ENCODE measurements at places on chromosomes 5 and 9. TPM values are rescaled to one million over a fixed set of nuclear protein-coding genes. Genes with fewer than 3 reads are reported as not detected.

PFN3 gene
- not detected for total RNA-seq

SNX30 gene
- 12.3 TPM for total RNA-seq

IFNA2 gene
- total RNA-seq, result not detected

C9orf153 gene
- 0.32 TPM for total RNA-seq

IFNA21 gene
- total RNA-seq, result not detected

CSF1R gene
- not detected for total RNA-seq

ASPN gene
- not detected for total RNA-seq

LPAR1 gene
- not detected for total RNA-seq

LCP2 gene
- total RNA-seq, result 351 TPM

CARD6 gene
- 2.8 TPM for total RNA-seq

COL15A1 gene
- not detected for total RNA-seq

FBP2 gene
- not detected for total RNA-seq

PCDHB13 gene
- not detected for total RNA-seq

ZNF300 gene
- total RNA-seq, result 0.54 TPM

RNF183 gene
- total RNA-seq, result not detected

GRCh38 chr5:180516440-180516839, 22.3 kb downstream of the CNOT6 start:
- DNase-seq, result no peak
- H3K4me1 ChIP-seq, result no peaks in the 10 kb centered on the region
- H3K36me3 ChIP-seq, result no peaks in the 10 kb centered on the region
- H3K27ac ChIP-seq, result no peak overlapping the region

GRCh38 chr9:4738866-4739586, 2.0 kb downstream of the AK3 start:
- H3K36me3 ChIP-seq, result no peaks in the 10 kb centered on the region
- peak overlapping the region; percentile 93 for H3K4me3 ChIP-seq
- no peaks in the 10 kb centered on the region for H3K27me3 ChIP-seq
- peak overlapping the region; percentile 23 for H3K27ac ChIP-seq
- no peak for DNase-seq

GRCh38 chr9:72467766-72468738, 53.4 kb upstream of the TMC1 start:
- H3K27ac ChIP-seq, result no peak overlapping the region
- no peaks in the 10 kb centered on the region for H3K27me3 ChIP-seq
- H3K36me3 ChIP-seq, result no peaks in the 10 kb centered on the region
- no peak for DNase-seq
- H3K4me3 ChIP-seq, result no peak overlapping the region

- H3K4me3 ChIP-seq, result no peak overlapping the region
- H3K27ac ChIP-seq, result no peak overlapping the region
- no peaks in the 10 kb centered on the region for H3K36me3 ChIP-seq
- no peak for DNase-seq
- H3K4me1 ChIP-seq, result no peaks in the 10 kb centered on the region
These were observed 73.3 kb downstream of the ABCA1 start for GRCh38 chr9:104854613-104855012.

- no peaks in the 10 kb centered on the region for H3K4me1 ChIP-seq
- DNase-seq, result no peak
- no peaks in the 10 kb centered on the region for H3K36me3 ChIP-seq
- H3K27ac ChIP-seq, result no peak overlapping the region
- no peaks in the 10 kb centered on the region for H3K27me3 ChIP-seq
- H3K4me3 ChIP-seq, result no peak overlapping the region
These were observed 23.4 kb downstream of the WWC1 start for GRCh38 chr5:168314735-168315411.

- no peaks in the 10 kb centered on the region for H3K36me3 ChIP-seq
- no peaks in the 10 kb centered on the region for H3K4me1 ChIP-seq
- H3K27ac ChIP-seq, result no peak overlapping the region
- H3K4me3 ChIP-seq, result no peak overlapping the region
These were observed 34.3 kb downstream of the ZNF462 start for GRCh38 chr9:106897236-106897635.

DNA sequence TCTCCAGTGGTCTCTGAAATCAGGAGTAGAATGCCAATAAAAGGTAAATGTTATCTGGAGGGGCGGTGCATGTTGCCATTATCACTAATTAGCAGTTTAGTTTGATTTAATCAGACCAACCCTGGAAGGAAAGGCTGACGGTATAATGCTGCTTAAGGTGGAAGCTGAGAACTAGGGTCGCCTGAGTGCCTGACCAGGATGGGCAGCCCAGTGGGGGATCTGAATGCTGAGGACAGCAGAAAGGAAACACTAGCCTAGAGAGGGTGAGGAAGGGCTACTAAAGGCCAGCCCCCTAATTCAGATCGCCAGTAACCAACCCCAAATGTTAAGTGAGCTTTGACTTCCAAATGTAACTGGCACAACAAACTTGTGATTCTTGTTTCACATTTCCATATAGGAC, 172.2 kb downstream of the APBA1 start:
- H3K27ac ChIP-seq, result no peak overlapping the region
- no peaks in the 10 kb centered on the region for H3K36me3 ChIP-seq
- no peaks in the 10 kb centered on the region for H3K27me3 ChIP-seq
- no peaks in the 10 kb centered on the region for H3K4me1 ChIP-seq
- no peak for DNase-seq
- H3K4me3 ChIP-seq, result no peak overlapping the region

- no peak overlapping the region for H3K27ac ChIP-seq
- H3K4me1 ChIP-seq, result no peaks in the 10 kb centered on the region
- no peaks in the 10 kb centered on the region for H3K36me3 ChIP-seq
These were observed 174.2 kb upstream of the PUM3 start for GRCh38 chr9:3018071-3018470.

DNA sequence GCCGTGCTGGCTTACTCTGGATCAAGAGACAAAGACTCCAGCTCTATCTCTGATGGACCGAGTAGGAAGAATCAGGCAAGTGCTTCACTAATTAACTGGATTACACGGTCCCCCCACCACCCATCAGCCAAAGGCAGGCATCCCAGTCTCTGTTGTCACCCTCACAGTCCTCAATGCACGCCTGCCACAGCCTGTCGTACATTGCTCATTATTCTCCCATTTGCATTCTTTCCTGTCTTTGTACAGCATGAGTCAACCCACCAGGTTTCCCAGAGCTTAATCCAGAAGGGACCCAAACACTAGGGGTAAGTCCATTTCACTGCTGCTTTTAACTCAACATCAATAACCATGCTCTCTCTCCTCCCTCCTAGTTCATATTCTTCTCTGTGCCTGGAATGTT, 44.4 kb downstream of the PCA3 start:
- no peaks in the 10 kb centered on the region for H3K4me1 ChIP-seq
- no peaks in the 10 kb centered on the region for H3K36me3 ChIP-seq
- no peak overlapping the region for H3K27ac ChIP-seq
- H3K27me3 ChIP-seq, result peaks cover 2% of the 10 kb centered on the region
- DNase-seq, result no peak

DNA sequence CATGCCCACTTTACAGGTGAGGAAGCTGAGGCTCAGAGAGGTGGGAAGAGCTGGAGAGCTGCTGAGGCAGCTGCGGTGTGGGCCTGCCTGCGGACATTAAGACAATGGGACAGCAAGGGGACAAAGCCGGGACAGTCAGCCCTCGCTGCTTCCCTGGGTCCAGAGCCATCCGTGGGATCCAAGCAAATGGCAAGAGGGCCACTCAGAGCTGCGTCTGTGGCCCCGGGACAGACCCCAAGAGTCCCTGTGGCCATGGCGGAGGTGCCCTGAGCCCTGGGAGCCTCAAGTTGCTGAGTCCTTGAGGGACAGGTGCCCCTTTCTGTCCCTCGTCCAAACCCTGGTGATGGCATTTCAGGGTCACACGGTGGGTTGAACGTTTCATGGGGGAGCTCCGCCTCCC, 191.9 kb downstream of the OLFM1 start:
- no peak overlapping the region for H3K4me3 ChIP-seq
- no peak for DNase-seq
- no peaks in the 10 kb centered on the region for H3K27me3 ChIP-seq
- no peak overlapping the region for H3K27ac ChIP-seq
- no peaks in the 10 kb centered on the region for H3K36me3 ChIP-seq

DNA sequence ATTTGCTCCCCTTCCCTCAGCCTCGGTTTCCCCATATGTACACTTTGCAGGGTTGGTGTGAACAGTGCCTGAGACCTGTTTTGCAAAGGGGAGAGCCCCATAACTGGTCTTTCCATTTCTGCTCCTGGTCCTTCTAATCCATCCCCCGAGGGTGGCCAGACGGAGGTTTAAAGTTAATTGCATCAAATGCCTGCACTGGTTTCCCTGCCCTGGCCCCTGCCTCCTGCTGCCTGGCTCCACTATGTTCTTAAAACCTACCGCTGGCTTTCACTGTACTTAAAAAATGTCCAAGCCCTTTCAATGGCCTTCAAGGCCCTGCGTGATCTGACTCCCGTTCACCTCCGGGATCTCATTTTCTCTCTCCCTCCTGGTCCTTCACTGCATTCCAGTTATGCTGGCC, 183.0 kb downstream of the RGS3 start:
- no peaks in the 10 kb centered on the region for H3K36me3 ChIP-seq
- H3K4me1 ChIP-seq, result no peaks in the 10 kb centered on the region
- peaks cover 5% of the 10 kb centered on the region for H3K27me3 ChIP-seq
- no peak overlapping the region for H3K4me3 ChIP-seq
- H3K27ac ChIP-seq, result no peak overlapping the region
- no peak for DNase-seq

DNA sequence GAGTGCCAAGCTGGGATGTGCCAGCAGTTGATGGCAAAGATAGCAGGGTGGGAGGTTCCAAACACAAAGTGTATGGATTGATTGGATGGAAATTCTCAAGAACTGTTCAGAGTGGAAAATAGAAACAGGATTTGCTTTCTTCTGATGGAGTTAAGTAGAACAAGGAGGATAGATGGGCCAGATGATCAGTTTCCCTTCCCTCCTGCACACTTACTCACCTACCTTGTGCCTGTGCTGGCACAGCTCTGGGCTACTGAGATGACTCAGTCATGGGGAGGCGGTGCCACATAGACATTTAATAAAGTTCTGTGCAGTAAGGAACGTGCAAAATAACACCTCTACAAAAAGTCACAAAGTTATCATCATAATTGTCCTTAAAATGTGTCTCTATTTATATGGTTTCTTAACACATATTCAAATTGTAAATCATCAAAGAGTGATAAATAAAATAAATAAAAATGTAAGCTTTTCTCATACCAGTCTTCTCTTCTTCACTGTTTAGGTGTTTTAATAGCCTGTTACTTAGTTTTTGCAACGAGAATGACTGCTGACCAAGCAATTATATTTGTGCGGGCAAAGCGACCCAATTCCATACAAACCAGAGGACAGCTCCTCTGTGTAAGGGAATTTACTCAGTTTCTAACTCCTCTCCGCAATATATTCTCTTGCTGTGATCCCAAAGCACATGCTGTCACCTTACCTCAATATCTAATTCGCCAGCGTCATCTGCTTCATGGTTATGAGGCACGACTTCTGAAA, 12.7 kb downstream of the PTPDC1 start:
- H3K36me3 ChIP-seq, result no peaks in the 10 kb centered on the region
- DNase-seq, result no peak
- H3K27ac ChIP-seq, result no peak overlapping the region
- H3K27me3 ChIP-seq, result no peaks in the 10 kb centered on the region
- H3K4me1 ChIP-seq, result no peaks in the 10 kb centered on the region
- no peak overlapping the region for H3K4me3 ChIP-seq

- H3K27me3 ChIP-seq, result no peaks in the 10 kb centered on the region
- no peak overlapping the region for H3K27ac ChIP-seq
- H3K36me3 ChIP-seq, result no peaks in the 10 kb centered on the region
- no peaks in the 10 kb centered on the region for H3K4me1 ChIP-seq
These were observed 741.3 kb downstream of the TLE1 start for GRCh38 chr9:80948066-80948465.

DNA sequence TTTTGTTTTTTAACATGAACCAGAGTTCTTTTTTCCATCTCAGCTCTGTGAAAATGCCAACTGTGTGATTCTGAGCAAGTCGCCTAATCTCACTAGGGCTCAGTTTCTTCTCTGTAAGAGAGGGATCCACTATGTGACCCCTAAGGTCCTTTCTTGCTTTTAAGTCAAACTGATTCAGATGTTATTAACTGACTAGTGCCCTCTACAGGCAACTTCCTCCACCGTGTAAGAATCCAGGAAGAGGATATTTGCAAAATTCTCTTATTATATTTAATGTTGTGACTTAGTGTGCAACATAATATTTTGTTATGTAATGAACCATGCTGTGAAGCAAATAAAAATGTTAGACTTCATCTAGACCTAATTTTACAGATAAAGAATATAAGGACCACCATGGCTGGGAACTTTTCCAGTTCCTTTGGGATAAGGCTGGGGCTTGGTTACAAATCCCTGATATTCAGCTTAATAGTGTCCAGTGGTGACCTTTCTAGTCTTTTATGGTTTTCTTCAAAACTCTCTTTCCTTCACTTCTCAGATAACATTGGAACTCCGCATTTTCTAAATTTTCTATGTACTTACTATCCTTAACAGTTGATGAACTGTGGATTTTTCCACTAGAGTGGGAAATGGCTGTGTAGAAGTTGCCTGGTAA, 244.7 kb downstream of the PIK3R1 start:
- H3K4me3 ChIP-seq, result no peak overlapping the region
- peaks cover 11% of the 10 kb centered on the region for H3K4me1 ChIP-seq
- no peak overlapping the region for H3K27ac ChIP-seq
- H3K36me3 ChIP-seq, result no peaks in the 10 kb centered on the region
- H3K27me3 ChIP-seq, result no peaks in the 10 kb centered on the region
- peak; percentile 52 for DNase-seq

GRCh38 chr5:106241409-106241808, 1429.3 kb downstream of the EFNA5 start:
- H3K27me3 ChIP-seq, result no peaks in the 10 kb centered on the region
- no peak for DNase-seq
- H3K4me1 ChIP-seq, result no peaks in the 10 kb centered on the region
- no peaks in the 10 kb centered on the region for H3K36me3 ChIP-seq

DNA sequence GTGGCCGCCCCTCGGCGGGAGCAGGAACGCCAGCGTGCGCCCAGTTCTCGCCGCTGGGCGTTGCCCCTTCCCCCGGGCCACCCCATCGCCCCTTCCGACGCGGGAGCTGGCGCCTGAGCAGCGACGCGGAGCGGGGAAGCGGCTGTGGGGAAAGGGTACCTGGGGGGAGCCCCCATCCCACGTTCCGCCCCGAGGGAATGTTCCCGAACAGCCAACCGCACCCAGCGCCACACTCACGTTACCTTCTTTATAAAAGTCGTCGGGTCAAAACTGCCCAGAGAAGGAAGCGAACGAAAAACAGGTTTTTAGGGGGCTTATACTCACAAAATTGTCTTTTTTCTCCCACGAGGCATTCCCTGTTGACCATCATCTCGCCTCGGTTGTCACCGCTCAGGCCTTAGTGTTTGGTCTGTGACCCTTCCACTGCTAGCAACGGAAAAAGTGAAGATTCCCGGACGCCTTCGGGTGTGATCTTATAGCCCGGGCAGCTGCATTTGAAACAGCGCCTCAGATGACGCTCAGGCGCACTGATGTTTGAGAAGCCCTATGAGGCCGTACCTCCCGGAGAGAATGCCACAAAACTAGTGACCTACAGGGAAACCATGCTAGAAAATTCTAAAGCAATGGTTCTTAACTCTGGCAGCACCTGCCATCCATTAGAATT, 475 bp upstream of the GOLM1 start:
- H3K27me3 ChIP-seq, result peaks cover 36% of the 10 kb centered on the region
- peak overlapping the region; percentile 13 for H3K4me3 ChIP-seq
- DNase-seq, result peak; percentile 9

- H3K4me3 ChIP-seq, result no peak overlapping the region
- no peaks in the 10 kb centered on the region for H3K4me1 ChIP-seq
- H3K27ac ChIP-seq, result no peak overlapping the region
- peaks cover 2% of the 10 kb centered on the region for H3K27me3 ChIP-seq
These were observed 203.7 kb downstream of the GLIS3 start for GRCh38 chr9:4096121-4096520.
